GM23248 (cell line): ENCODE measurements at places on chromosomes 12 and 14. TPM values are rescaled to one million over a fixed set of nuclear protein-coding genes. Genes with fewer than 3 reads are reported as not detected.

The SLC5A8 gene
- total RNA-seq: not detected in 2 replicates

The KSR2 gene
- not detected in 2 replicates for total RNA-seq

The DLK1 gene
- not detected in 2 replicates for total RNA-seq

GRCh38 chr12:115623764-115624334, 653.6 kb downstream of the MED13L start:
- H3K4me1 ChIP-seq: no peaks in the 10 kb centered on the region
- H3K4me3 ChIP-seq: no peak overlapping the region
- no peak overlapping the region for H3K27ac ChIP-seq
- no peaks in the 10 kb centered on the region; the same call in 1 of the 2 replicates for H3K27me3 ChIP-seq
- DNase-seq: no peak

DNA sequence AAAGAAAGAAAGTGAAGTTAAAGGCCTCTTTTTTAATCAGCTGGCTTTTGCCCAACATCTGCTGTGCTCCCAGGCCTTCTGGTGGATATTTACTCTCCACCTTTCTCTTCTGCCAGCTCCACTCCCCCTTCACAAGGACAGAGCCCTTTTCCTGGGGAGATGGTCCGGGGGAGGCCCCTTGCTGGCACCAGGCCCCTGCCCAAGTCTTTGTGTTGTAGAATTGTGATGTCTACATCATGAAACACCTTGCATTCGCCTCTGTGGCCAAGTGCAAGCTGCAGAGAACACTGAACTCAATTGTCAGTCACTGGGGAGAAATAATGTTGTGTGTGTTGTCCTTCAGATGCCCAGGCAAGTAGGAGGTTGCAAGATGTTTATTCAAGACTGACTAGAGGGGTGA, 150.3 kb downstream of the DPF3 start:
- H3K27me3 ChIP-seq: no peaks in the 10 kb centered on the region
- peaks cover 5% of the 10 kb centered on the region; the same call in 1 of the 2 replicates for H3K36me3 ChIP-seq
- peaks cover 37% of the 10 kb centered on the region for H3K4me1 ChIP-seq
- H3K27ac ChIP-seq: 0 out of 2 replicates have a peak overlapping the region, but pooled peaks have one; percentile 2

The PLD4 gene
- total RNA-seq: not detected in 2 replicates

The PLXNC1 gene
- total RNA-seq: 1.9 and 2.1 TPM in 2 replicates

DNA sequence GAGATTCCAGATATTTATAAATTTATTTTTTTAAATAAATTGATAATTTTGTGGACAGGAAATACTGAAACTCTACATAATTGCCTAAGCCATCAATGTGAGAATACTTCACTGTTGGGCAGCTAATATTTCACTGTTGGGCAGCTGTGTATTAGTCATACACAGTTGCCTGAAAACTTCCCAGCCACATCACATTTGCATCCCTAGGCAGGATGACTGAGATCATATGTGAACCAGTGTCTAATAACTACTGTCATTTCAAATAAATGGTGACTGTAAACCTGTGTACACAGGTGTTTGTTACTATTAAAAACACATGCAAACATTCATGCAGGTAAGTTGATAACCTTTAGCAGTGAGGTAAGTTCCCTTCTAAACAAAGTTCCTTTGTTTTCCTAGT, 43.9 kb downstream of the TMTC3 start:
- peak; percentile 86 for DNase-seq
- peak overlapping the region; percentile 50 for H3K27ac ChIP-seq
- H3K4me3 ChIP-seq: no peak overlapping the region
- H3K27me3 ChIP-seq: no peaks in the 10 kb centered on the region

GRCh38 chr12:90173499-90174197, 465.0 kb upstream of the ATP2B1 start:
- H3K4me1 ChIP-seq: no peaks in the 10 kb centered on the region
- no peaks in the 10 kb centered on the region for H3K27me3 ChIP-seq
- no peak overlapping the region for H3K4me3 ChIP-seq
- no peaks in the 10 kb centered on the region for H3K36me3 ChIP-seq

DNA sequence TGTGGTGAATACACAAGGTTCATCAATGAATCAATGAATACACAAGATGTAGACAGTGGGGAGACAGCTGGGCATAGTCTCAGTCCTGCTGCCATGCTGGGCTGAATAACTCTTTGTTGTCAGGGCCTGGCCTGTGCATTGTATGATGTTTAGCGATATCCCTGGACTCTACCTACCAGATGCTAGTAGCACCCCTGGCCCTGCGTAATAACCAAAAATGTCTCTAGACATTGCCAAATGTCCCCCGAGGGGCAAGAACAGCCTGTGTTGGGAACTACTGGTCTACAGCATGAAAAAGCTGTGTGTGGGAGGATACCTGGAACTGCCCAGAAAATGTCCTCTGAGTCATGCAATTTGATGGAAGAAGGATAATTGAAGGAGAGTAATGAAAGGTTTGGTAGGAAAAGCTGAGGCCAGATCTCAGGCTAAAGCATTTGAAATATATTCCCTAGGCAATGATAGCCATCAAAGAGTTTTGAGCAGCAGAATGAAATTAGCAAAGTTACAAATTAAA, 128.2 kb downstream of the TMEM30B start:
- no peaks in the 10 kb centered on the region for H3K27me3 ChIP-seq
- peaks cover 26% of the 10 kb centered on the region for H3K4me1 ChIP-seq
- no peak overlapping the region for H3K27ac ChIP-seq
- H3K4me3 ChIP-seq: no peak overlapping the region
- peak; percentile 62 for DNase-seq
- H3K36me3 ChIP-seq: no peaks in the 10 kb centered on the region

DNA sequence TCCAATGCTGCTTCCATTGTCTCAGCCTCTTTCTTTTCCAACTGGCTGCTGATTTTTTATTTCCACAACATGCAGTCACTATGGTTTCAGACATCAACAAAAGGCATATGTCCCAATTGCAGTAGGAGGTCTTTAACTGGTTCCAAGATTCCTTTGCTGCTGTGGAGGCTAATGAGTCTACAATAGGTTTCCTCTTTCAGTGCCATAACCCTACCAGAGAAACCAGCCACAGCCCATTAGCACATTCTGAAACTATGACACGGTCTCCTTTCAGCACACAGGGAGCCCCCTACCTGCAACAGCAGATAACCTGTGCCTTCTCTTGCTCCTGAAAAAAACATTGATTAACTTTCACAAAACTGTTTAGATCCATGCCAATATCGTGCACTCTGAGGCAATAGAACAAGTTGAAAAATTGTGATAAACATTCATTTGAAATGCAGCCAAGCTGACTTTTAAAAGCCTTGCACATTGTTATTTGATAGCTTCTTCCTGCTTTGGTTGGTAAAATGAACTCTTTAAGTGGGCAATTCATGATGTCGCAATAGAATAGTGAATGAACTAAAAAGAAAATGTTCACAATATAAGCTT, 32.4 kb downstream of the PLEKHG7 start:
- no peaks in the 10 kb centered on the region for H3K36me3 ChIP-seq
- H3K27me3 ChIP-seq: no peaks in the 10 kb centered on the region
- DNase-seq: peak; percentile 90
- peaks cover 12% of the 10 kb centered on the region for H3K4me1 ChIP-seq

DNA sequence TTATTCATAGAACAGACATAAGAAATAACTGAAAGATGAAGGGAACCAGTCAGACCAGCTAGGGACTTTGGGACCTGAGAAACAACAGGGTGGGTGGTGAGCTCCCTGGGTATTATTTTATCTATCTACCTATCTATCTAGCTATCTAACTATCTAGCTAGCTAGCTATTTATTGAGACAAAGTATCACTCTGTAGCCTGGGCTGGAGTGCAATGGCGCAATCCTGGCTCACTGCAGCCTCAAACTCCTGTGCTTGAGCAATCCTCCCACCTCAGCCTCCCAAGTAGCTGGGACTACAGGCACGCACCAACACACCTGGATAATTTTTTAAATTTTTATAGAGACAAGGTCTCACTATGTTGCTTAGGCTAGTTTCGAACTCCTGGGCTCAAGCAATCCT, 127.6 kb downstream of the DPF3 start:
- H3K4me3 ChIP-seq: no peak overlapping the region
- H3K4me1 ChIP-seq: no peaks in the 10 kb centered on the region
- H3K27me3 ChIP-seq: no peaks in the 10 kb centered on the region
- H3K27ac ChIP-seq: no peak overlapping the region
- no peak for DNase-seq

- no peak overlapping the region for H3K27ac ChIP-seq
- H3K4me3 ChIP-seq: peak overlapping the region; percentile 17; the same call in 1 of the 2 replicates
- peak; percentile 68 for DNase-seq
- no peaks in the 10 kb centered on the region for H3K36me3 ChIP-seq
- H3K27me3 ChIP-seq: no peaks in the 10 kb centered on the region
Measured at GRCh38 chr12:49369411-49370145, 2.3 kb downstream of the SPATS2 start.

The CEP170B gene
- total RNA-seq: 23.3 and 24.5 TPM in 2 replicates

DNA sequence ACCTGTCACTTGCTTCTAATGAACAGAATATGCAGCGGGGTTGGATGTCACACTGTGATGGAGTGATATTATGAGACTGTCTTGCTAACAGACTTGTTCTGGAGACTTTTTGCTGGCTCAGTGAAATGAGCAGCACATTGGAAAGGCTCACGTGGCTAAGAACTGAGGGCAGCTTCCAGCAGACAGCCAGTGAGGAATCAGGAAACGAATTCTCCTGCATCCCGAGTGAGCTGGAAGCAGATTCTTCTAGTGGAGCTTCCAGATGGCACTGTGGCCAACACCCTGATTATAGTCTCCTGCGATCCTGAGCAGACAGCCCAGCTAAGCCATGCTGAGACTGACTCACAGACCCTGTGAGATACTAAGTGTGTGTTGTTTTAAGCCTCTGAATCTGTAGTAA, 16.1 kb upstream of the TSPAN9 start:
- H3K27ac ChIP-seq: no peak overlapping the region
- H3K4me1 ChIP-seq: peaks cover 8% of the 10 kb centered on the region
- H3K36me3 ChIP-seq: no peaks in the 10 kb centered on the region

- no peaks in the 10 kb centered on the region for H3K36me3 ChIP-seq
- no peaks in the 10 kb centered on the region for H3K27me3 ChIP-seq
- DNase-seq: no peak
- H3K4me3 ChIP-seq: no peak overlapping the region
- H3K4me1 ChIP-seq: no peaks in the 10 kb centered on the region
Measured at GRCh38 chr12:78680596-78680995, 184.0 kb upstream of the SYT1 start.

- H3K4me3 ChIP-seq: no peak overlapping the region
- no peaks in the 10 kb centered on the region for H3K27me3 ChIP-seq
- DNase-seq: no peak
- H3K4me1 ChIP-seq: no peaks in the 10 kb centered on the region
- H3K27ac ChIP-seq: no peak overlapping the region
- H3K36me3 ChIP-seq: no peaks in the 10 kb centered on the region
Measured at GRCh38 chr12:44029194-44029593, 193.3 kb downstream of the TMEM117 start.

GRCh38 chr12:105099356-105099755, 8.2 kb upstream of the WASHC4 start:
- no peaks in the 10 kb centered on the region for H3K27me3 ChIP-seq
- no peak for DNase-seq
- H3K4me1 ChIP-seq: peaks cover 10% of the 10 kb centered on the region
- no peaks in the 10 kb centered on the region for H3K36me3 ChIP-seq
- no peak overlapping the region for H3K27ac ChIP-seq

DNA sequence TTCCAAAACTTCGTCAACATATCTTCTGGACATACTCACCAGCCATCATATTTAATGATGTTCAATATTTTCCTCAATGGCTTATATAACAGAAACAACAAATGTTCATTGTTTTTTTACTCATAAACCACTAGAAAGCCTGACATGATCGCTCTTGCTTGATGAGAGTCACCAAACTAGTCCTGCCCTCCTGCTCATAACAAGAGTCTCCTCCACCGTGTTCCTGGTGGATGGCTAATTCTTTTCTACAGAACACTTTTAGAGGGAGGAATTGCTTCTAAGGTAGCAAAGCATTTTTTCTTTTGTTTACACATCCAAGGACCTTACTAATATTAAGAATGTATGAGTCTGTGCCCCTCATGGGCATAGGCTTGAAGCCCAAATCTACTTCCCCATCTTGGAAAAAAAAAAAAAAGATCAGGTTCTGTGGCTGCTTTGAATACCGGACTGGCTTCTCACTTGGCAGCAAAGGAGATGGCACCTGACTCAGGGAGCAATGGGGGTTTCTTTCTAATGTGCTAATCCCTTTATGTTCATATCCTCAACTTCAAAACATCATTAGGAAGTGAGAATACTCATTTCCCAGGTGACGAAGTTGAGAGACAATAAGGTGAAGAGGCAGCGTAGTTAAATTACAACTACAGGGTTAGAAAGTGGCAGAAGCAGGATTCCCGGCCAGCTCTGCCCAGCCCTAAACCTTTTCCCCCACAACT, 188.8 kb downstream of the EPS8 start:
- H3K27ac ChIP-seq: peak overlapping the region; percentile 65
- H3K4me1 ChIP-seq: peaks cover 43% of the 10 kb centered on the region
- no peak for DNase-seq
- H3K27me3 ChIP-seq: no peaks in the 10 kb centered on the region
- no peak overlapping the region for H3K4me3 ChIP-seq

GRCh38 chr12:49039421-49040363, 20.9 kb downstream of the KMT2D start:
- H3K27ac ChIP-seq: no peak overlapping the region
- no peak overlapping the region for H3K4me3 ChIP-seq
- H3K36me3 ChIP-seq: peaks cover 17% of the 10 kb centered on the region; the same call in 1 of the 2 replicates
- H3K27me3 ChIP-seq: no peaks in the 10 kb centered on the region

DNA sequence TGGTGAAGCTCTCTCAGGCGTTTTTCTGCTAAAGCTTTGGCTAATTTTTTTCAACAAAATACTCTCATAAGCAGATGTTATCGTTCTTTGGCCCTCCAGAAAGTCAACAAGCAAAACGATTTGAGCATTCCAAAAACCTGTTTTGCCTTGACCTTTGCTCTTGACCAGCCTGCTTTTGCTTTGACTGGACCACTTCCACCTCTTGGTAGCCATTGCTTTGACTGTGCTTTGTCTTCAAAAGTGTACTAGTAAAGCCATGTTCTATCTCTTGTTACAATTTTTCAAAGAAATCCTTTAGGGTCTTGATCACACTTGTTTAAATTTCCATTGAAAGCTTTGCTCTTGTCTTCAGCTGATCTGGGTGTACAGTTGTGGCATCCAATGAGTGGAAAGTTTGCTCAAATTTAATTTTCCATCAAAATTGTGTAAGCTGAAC, 10.7 kb upstream of the ARID4A start:
- peaks cover 27% of the 10 kb centered on the region for H3K4me1 ChIP-seq
- no peaks in the 10 kb centered on the region for H3K27me3 ChIP-seq

GRCh38 chr12:92488735-92489134, 214.1 kb upstream of the PLEKHG7 start:
- H3K27me3 ChIP-seq: no peaks in the 10 kb centered on the region
- no peak overlapping the region for H3K4me3 ChIP-seq
- no peaks in the 10 kb centered on the region for H3K4me1 ChIP-seq
- H3K27ac ChIP-seq: no peak overlapping the region

The B3GNT4 gene
- total RNA-seq: 0.22 TPM in 1 of 2 replicates, not detected in the other

GRCh38 chr12:45243963-45244362, 28.1 kb downstream of the ANO6 start:
- no peaks in the 10 kb centered on the region for H3K4me1 ChIP-seq
- H3K4me3 ChIP-seq: peak overlapping the region; percentile 28; the same call in 1 of the 2 replicates
- H3K36me3 ChIP-seq: 0 out of 2 replicates have a peak, but pooled peaks cover 2% of the 10 kb centered on the region
- no peaks in the 10 kb centered on the region for H3K27me3 ChIP-seq
- 0 out of 2 replicates have a peak overlapping the region, but pooled peaks have one; percentile 49 for H3K27ac ChIP-seq

The NOS1 gene
- total RNA-seq: not detected in 2 replicates

- H3K36me3 ChIP-seq: no peaks in the 10 kb centered on the region
- no peak overlapping the region for H3K4me3 ChIP-seq
- H3K27me3 ChIP-seq: no peaks in the 10 kb centered on the region
- no peak overlapping the region for H3K27ac ChIP-seq
- DNase-seq: no peak
Measured at GRCh38 chr12:77630344-77630743, 200.3 kb upstream of the NAV3 start.

The ORAI1 gene
- 4.9 and 7.6 TPM in 2 replicates for total RNA-seq

- H3K4me1 ChIP-seq: peaks cover 12% of the 10 kb centered on the region
- no peak for DNase-seq
- H3K36me3 ChIP-seq: peaks cover 6% of the 10 kb centered on the region
- H3K4me3 ChIP-seq: no peak overlapping the region
- H3K27me3 ChIP-seq: no peaks in the 10 kb centered on the region
- no peak overlapping the region for H3K27ac ChIP-seq
Measured at GRCh38 chr12:66117242-66117641, 13.3 kb downstream of the LLPH start.
